ENCODE measurements at places on chromosomes 2 and 18. TPM values are rescaled to one million over a fixed set of nuclear protein-coding genes. Genes with fewer than 3 reads are reported as not detected.

NEU2 gene
- polyA plus RNA-seq = not detected

SP5 gene
- polyA plus RNA-seq = 11.2 TPM

UPP2 gene
- polyA plus RNA-seq = 0.30 TPM

DNA sequence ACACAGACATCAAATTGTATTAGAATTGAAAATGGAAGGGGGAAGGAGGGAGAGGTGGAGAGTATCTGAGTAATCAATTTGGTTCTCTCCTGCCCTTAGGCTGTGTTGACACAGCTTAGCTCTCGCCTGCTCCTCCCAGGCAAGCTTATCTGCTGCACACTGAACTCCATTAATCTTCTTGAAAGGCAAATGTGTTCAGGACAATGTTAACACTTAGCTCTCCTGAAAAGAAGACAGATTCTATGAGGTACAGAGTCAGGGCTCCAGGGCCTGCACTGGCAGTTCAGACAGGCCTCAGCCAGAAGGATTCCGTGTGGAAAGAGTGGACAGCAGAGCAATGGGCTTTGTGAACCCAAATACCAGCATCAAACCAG lies 430.0 kb upstream of the TNP1 start:
- no peak for DNase-seq

- DNase-seq = no peak
Measured at GRCh38 chr2:140842110-140842509, 1288.7 kb downstream of the LRP1B start.

DNA sequence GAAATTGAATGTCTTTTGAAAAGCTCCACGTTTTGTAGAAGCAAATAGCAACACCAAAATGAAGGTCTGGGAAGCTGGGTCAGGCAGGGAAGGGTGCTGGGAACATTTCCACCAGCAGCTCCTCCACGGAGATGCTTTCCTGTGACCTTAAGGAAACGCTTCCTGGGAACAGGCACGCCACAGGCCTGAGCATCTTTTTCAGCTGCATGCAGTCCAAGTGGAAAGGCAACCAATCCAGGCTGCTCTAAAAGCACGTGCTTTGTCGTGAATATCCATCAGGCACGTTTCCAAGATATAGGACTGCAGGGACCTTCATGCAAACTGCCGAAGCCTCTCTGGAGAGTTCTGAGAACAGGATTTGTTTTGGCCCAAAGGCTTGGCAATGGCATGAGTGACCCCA lies 109.3 kb downstream of the KLHL29 start:
- no peak for DNase-seq

GRCh38 chr2:45786030-45786835 lies 134.8 kb downstream of the PRKCE start:
- DNase-seq = no peak
